ENCODE measurements at places on chromosomes 16 and 17.

DNA sequence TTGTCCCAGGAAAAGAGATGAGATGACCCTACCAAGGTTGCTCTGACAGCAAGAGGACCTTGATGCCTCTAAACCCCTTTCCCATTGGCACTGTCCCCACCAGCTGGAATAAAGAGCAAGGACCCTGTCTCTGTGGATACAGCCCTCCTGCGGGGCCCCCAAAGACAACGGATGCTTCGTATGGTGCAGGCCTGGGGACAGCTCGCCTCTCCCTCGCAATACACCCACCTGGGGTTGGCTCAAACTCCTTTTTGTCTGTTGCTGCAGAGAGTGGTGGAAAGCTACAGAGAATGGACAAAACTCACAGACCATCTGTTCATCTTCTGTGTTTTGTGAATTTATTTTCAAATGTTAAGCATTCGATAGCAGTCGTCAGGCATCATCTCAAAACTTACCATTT lies 27.6 kb upstream of the CACNG3 start:
- DNase-seq: no peak

- no peak for DNase-seq
Observed at GRCh38 chr17:31838636-31839225, 20.3 kb downstream of the COPRS start.

DNA sequence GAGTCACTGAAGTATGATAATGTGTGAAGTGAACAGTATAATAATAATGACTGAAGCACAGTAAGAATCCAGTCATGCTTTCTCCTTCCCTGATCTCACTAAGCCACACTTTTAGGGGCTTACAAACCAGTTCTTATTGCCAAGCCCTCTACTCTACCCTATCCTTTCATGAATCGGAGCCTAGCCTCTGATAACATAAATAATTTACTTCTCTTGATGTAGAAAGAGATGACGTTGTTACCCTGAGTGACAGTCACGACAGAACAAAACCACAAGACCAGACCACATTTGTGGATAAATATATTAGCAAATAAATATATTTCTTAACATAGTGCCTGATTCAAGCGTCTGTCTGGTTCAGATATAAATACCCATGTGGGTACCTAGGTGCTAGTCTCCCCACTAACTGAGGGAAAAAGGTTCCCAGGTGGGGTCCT lies 1.4 kb upstream of the SUPT4H1 start:
- no peak for DNase-seq

GRCh38 chr17:77831474-77832179 lies 126.9 kb upstream of the TNRC6C start:
- no peak for DNase-seq

- no peak for DNase-seq
Observed at GRCh38 chr17:63578769-63579111, 22.0 kb upstream of the TACO1 start.

- no peak for DNase-seq
Observed at GRCh38 chr16:20753727-20754126, 10.1 kb upstream of the ACSM3 start.

DNA sequence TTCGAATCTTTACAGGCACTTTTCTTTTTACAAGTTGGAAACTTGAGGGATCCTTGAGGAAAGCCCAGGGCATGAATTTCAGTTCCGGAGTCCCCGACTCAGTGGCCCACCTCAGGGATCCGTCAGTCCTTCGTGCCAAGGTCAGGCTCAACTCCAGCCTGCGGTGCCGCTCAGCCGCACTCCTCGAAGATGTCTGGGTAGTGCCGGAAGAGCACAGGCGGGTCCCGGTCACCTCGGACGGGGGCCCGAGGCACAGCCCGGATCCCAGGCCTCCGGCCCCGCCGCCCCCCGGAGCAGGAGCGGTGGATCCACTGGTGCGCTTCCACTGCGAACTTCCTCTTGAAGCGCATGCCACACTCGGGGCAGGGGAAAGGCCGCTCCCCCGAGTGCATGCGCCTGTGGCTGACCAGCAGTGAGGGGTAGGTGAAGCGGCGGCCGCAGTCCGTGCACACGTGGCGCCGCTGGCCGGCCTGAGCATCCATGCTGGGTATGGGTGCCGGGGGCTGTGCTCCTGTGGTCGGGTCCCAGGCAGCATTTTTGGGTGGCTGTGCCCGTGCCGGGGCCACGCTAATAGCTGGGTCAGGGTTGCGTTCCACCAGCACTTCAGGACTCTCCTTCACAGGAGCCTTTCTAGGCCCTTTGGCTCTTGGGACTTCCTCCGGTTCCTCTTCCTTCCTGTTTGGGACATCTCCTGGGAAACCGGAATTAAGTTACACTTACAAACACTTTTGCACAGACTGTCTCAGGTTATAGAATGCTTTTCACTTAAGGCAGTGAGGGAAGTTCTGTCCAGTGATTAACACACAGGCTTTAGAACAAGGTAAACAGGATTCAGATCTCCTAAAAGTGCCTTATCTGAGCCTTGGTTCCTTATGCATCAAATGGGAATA lies 1.5 kb downstream of the ZNF688 start:
- no peak for DNase-seq

- no peak for DNase-seq
Observed at GRCh38 chr16:6545329-6545728, 787.3 kb upstream of the RBFOX1 start.

DNA sequence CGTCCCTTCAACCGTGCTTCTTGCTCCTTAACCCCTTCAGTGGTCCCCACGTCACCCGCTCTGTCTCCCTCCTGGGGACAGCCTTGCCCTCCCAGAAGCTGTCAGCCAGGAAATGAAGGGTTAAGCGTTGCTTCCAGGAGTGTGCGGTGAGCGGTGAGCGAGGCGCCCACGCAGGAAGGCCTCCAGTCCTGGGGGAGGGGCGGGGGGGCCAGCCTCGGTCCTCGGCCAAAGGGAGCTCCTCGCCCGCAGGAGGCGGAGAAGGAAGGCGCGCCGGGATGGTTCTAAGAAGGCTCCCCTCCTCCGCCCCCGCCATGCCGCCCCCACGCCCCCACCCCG lies 2.3 kb downstream of the RBFOX3 start:
- no peak for DNase-seq

- no peak for DNase-seq
Observed at GRCh38 chr17:65898651-65899050, 293.3 kb downstream of the CEP112 start.

- DNase-seq: no peak
Observed at GRCh38 chr16:49644145-49644463, 211.8 kb downstream of the ZNF423 start.

DNA sequence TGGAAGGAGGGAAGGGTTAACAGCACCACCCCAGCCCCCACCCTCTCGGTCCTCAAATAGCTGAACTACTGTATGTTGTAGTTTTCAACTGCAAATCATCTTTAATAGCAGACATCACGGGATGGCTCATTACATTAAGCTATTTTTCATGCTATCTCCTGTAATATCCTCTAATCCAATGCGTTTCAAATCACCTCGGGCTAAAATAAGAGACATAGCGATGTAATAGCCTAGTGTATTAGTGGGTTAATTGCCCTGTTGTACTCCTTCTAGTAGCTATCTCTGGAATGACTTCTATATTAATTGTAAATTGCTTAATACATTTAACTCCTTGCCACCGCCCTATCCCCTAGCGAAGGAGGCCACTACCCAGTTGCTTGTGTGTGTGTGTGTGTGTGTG lies 54.3 kb downstream of the MRM1 start:
- DNase-seq: no peak

DNA sequence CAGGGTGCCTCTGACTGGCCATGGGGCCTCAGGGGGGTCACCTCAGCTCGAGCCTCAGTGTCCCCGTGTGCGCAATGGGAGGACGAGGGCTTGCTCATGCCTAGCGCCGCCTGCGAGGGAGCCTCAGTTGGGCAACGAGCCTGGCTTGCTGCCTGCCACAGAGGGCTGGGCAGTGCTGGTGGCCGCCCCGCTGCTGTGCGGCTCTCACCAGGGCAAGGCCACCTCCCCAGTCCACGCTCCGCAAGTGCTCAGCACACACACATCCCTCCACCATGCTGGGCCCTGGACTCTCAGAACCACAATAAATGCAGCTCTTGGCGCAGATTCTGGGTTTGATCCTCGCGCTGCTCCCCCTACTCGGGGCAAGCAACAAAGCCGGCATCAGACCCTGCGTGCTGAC lies 76.2 kb downstream of the ENGASE start:
- DNase-seq: no peak

GRCh38 chr17:37830151-37830993 lies 85.5 kb upstream of the HNF1B start:
- DNase-seq: no peak

DNA sequence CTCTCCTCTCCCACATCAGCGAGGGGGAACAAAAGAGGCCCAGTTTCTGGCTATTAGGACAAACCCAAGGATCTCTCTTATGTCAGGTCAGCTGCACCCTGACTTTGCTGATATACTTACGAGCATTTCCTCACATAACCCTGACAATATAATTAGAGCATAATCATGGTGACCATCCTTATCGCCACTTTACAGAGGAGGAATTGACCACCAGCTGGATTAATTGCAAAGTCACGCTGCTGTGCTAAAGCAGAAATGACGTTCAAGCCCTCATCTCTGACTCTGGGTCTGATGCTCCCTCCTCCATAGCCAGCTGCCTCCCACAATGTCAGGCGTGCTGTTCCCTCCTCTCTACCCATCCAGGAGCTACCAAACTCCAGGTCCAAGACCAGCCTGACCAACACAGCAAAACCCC lies 42.6 kb downstream of the TRARG1 start:
- DNase-seq: no peak

DNA sequence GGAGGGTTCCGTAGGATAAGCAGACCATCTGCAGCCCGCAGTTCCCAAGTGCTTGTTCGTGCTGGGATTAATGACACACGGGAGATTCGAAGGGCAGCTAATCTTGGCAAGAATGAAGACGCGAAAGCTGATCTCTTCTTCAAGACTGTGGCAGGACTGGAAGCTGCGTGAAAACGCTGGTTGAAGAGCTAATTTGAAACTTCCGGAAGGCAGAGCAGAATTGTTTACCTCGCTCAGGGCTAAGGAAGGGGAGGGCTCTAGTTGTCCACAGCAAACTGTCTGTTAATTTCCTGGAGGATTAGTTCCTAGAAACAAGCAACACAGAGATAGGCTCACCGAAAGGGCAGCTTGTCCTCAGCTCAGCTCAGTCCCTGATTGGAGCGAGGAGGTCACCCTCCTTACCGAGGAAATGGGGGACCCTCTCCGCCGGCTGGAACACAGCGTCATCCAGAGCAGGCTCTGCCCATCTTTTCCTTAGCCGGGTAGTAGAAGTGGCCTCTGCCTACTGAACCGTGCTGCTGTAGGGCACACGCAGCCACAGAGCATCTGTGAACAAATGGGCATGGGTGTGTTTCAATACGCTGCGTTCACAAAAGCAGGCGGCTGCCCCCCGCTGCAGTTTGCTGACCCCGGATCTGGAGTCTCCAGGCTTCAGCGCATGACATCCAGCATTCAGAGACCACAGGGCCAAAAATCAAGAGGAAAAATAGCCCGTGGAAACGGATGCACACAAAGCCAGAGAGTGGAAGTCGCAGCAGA lies 16.7 kb upstream of the BAIAP2 start:
- peak; percentile 41 for DNase-seq

DNA sequence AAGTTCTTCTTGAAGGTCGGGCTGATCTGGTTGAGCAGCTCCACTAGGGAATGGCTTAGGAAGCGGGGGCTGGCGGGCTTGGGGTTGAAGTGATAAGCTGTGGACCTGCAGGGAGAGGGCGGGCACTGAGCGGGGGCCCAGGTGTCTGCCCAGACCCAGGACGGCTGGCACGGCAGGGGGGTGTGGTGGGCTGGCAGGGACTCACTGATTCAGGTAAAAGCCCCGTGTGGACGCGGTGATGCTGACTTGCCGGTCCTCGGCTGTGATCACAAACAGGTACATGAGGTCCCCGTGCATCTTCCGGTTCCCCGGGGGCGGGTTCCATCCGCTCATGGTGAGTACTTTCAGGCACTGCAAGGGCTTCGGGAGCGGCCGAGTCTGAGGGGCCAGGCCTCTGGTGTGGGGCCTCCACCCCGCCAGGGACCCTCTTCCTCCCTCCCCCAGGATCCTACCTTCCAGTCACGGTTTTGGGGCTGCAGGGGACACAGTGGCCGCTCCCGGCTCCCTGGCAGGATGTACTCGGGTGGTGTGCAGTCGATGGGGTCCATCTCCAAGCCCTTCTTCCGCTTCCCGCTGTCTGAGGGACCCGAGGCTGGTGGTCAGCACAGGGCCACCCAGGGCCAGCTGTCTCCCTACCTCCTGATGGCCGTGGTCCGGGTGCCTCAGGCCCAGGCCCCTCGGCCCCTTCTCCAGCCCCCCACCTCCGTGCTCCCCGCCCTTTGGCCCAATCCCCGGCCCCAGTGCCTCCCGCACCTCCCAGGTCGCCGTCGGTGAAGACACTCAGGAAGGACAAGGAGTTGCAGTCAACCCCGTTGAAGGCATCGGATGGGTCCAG lies 10.2 kb downstream of the CLUH start:
- no peak for DNase-seq

DNA sequence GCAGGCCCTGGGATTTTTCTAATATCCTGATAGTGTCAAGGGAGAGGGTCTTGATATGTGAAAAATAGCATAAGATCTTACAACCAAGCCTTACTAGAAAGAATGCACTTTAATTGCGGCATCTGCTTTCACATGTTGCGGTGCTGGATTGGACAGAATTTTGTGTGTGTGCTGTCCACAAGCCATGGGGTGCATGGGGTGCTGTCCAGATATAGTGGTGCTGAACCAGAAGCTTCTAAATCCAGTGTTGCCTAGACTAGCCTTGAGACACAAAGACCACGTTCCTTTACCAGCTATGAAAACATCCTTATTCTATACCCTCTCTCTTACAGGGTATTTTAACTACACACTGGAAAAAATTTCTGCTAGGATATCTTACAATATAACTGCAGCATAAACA lies 244.0 kb downstream of the TMEM114 start:
- DNase-seq: no peak

DNA sequence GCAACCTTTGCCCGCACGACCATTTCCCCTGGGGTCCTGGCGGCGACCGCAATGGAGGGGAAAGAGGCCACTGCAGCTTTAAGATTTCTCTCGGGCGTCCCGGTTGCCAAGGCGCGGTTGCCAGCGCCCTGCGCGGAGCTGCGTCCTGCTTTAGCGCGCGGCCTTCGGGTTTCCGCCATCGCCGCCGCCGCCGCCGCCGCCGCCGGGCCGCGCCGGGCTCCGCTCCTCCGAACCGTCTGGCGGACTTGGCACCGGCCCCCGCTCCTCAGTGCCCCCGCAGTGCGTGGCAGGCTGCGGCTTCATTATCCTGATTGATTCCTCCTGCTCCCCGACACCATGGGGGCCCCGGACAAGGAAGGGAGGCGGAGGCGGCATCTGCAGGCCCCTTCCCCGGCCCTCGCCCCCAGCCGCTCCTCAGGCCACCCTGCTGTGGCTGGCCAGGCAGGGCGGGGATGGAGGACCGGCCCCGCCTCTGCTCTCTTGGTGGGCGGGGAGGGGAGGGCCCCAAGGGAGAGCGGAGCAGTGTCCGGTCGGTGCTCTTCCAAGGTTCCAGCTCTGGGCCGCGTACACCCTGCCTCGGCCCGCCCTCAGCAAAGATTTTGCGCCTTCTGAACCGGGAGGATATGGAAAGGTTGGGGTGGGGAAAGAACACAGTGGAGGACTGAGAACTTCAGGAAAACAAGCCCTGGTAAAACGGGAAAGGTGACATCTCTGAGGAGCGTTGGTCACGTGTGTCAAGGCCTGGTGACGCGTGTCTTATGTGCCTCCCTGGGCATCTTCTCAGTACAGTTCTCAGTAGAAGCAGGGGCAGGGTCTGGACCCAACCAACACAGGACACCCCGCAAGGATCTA lies 34.0 kb downstream of the NEUROD2 start:
- no peak for DNase-seq

GRCh38 chr16:66913711-66914110 lies 5.0 kb downstream of the CDH16 start:
- no peak for DNase-seq
